ENCODE measurements at places on chromosomes 5 and 9.

DNA sequence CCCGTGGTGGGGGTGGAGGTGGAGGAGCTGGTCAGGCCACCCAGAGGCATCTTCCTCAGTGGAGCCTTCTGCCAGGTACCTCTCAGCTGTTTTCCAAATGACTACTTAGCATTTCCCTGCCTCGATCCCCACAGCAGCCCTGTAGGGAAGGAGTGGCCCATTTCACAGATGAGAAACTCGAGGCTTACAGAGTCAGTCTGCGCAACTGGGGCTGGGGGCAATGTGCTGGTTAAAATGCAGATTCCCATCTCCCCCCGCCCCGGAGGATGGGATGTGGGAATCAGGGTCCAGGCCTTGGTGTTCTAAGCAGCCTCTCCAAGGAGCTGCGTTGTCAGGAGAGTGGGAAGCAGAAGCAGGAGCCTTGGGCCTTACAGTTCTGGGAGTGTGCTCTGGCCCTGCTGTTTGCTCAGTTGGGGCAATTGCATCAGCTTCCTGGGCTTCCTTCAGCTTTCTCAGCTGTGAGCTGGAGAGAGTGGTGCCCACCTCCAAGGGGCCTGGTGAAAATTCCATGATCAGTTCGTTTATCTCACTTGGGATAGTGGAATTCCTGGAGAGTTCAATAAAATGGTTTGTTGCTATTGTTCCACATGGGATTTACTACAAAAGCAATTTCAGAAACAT, 19.4 kb downstream of the ERGIC1 start:
- DNase-seq = no peak

- no peak for DNase-seq
These were observed 56.3 kb downstream of the STX17 start for GRCh38 chr9:99962680-99963261.

- DNase-seq = no peak
These were observed 58.2 kb downstream of the GALNT10 start for GRCh38 chr5:154248691-154249090.

DNA sequence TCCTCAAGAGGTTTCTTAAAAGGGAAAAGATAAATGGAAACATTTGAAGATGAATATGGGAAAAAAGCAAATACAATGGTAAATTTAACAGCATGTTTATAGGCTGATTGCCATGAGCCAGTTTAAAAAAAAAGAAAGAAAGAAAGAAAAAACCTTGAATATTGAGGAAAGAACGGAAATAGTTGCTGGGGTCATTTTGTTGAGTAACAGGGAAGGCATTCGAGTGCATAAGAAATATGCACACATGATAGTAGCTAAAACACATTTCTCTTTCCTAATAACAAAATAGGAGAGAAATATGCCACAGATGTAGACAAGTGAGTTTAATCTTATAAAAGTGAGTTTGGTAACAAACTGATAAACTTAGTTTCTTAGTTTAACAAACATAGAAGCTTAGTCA, 864.6 kb upstream of the ACO1 start:
- no peak for DNase-seq

GRCh38 chr9:22416692-22417060, 29.9 kb upstream of the DMRTA1 start:
- no peak for DNase-seq

GRCh38 chr5:78008356-78008967, 232.3 kb upstream of the TBCA start:
- DNase-seq = no peak

GRCh38 chr9:126298063-126298801, 28.4 kb upstream of the MVB12B start:
- no peak for DNase-seq

- DNase-seq = no peak
These were observed 979.1 kb upstream of the CTNND2 start for GRCh38 chr5:12883395-12883794.

DNA sequence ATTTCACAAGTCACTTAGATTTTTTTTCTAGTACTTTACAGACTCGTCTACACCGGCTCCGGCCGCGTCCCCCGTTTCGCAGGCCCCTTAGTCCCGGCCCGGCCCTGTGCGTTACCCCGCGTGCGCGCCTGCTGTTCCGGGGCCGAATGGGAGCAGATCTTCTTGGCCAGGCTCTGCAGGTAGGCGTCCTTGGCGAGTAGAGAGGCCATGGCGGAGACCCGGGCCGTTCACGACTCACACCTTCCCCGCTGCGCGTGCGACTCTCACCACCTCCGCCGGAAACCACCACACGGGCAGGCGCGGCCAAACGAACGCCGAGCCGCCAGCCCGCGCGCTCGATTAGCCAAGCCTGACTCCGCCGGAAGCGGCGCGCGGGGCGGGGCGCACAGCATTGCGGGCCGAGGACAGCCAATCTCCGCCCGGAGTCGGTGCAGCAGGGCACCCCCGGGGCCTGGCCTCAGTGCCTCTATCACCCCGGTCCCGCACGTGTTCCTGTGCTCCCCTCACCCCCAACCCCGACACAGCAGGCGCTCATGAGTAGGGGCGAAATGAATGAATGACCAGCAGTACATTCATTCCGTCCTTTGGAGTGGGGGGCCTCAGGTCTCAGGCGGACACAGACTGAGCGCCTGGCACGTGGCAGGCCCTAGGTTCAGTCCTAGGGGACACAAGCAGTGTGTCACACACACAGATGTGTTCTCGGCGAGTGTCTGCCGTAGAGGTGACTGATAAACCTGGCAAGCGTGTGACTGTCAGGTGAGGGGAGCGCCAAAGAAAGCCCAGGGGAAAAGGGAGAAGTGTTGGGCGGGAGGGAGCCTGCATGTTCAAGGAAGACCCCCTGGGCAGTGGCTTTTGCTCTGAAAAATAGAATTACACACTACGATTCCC, at the start of gene SURF6:
TSS of gene SURF6 (minus strand) at position 265 of the 888 bp plus-strand sequence. CDS start at position 209, 56 bp downstream.
- peak; percentile 41 for DNase-seq

DNA sequence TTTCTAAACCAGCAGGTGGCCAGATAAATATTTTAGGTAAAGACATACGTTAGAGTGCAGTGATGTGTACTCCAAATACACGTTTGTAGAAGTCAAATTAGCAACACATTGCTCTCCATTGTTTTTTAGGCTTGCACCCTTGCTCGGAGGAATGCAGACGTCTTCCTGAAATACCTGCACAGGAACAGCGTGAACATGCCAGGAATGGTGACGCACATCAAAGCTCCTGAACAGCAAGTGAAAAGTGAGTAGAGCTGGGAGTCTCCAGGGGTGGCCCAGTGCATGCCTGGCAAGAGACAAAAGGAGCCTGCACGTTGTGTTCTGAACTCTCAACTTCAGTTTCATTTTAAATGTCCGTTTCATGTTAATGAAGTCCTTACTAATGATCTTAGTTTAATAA, 207.5 kb upstream of the OTULINL start:
- DNase-seq = no peak

- no peak for DNase-seq
These were observed 94.2 kb upstream of the RUSC2 start for GRCh38 chr9:35395706-35396101.

DNA sequence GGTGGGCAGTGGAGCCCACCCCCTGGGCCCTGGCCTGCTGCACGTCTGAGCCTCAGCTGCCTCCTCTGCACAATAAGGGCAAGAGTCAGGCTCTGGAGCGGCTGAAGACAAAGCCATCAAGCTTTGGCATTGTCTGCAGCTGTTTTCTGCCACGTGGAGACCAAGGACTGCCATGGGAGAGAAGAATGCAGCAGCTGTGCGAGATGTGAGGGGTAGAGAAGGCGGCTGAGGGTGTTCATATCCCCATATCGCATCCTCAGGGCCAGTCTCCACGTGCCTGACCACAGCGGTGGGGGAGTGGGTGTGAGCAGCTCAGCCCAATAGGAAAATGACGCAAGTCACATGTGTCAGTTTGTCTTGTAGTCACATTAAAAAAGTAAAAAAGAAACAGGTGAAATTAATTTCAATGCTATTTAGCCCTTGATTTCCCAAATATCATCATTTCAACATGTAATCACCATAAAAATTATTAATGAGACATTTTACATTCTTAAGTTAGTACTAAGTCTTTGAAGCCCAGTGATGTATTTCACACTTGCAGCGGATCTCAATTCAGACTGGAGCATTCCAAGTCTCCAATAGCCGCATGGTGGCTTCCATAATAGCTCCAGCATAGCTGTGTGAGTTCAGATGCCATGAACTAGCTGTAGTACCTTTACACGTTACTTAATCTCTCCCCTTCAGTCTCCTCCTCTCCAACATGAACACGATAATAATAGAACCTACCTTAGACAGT, 6.6 kb downstream of the C1QTNF2 start:
- no peak for DNase-seq

DNA sequence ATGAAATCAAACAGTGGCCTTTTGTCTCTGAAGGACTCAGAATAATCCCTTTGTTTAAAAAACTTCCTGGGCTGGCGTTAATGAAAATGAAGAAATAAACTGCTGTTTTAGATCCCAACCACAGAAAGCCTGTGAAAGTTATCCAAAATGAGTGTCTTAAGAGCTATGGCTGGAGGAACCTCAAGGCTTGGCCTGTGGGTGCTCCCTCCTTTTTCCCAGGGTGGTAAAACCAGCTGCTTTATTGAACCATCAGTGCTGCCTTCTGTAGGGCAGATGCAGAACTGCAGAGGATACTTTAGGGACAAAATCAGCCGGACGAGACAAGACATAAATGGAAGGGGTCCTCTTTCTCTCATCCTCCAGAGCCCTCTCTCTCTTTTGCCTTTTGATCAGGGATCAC, 100.9 kb downstream of the SMARCA2 start:
- DNase-seq = no peak

DNA sequence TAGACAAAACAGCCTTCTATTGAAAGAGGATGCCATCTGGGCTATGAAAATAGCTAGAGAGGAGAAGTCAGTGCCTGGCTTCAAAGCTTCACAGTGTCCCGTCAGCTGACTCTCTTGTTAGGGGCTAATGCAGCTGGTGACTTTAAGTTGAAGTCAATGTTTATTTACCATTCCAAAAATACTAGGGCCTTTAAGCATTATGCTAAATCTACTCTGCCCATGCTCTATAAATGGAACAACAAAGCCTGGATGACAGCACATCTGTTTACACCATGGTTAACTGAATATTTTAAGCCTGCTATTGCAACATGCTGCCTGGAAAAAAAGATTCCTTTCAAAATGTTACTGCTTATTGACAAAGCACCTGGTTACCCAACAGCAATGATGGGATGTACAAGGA, 309.1 kb downstream of the NTRK2 start:
- no peak for DNase-seq

DNA sequence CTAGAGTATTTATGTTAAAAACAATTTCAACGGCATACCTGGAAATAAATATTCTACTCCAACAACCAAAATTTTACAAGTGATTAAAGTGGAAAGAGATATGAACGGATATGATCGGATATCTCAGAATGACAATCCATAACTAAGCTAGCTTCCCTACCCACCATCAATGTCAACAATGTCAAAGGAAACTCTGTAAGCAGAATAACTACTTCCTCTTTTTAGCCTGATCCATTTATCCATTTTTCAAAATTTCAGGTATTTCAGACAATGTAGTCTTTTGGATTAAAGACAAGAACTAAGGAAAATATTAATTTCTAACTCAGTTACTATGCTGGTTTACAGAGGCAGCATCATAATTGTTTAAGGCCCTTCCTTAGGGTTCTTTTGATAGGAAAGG, 188.7 kb downstream of the DENND1A start:
- no peak for DNase-seq

GRCh38 chr5:91223886-91224285, 159.2 kb downstream of the ARRDC3 start:
- DNase-seq = no peak

GRCh38 chr9:111016426-111017045, 21.7 kb downstream of the LPAR1 start:
- no peak for DNase-seq

GRCh38 chr5:23977997-23978396, 470.6 kb downstream of the PRDM9 start:
- no peak for DNase-seq

DNA sequence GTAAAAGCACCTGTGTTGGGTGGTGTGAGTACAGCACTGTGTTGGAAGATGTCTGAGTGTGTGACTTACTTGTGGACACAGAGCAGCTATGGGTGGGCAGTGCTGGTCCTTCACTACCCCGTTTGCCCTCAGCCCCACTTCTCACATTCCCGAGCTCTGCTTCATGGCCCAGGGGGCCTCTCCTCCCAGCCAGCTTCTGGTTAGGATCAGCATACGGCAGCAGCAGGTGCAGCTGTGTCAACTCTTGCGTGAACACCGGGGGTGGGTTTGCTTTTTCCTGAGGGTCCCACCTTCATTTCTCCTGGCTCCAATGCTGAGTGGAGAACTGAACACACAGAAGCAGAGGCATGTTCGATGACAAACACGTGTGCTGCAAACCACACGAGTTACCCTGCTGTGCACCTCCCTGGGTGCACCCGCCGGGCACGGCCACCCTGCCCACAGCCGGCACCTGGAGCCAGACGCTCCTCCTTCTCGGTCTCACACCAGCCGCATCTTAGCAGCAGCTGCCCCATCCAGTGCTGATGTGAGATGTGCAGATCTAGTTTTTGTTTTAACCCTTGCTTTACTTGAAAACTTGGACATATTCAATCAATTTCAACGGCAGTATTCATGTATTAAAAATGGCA, 14.9 kb upstream of the SLC6A3 start:
- DNase-seq = no peak

DNA sequence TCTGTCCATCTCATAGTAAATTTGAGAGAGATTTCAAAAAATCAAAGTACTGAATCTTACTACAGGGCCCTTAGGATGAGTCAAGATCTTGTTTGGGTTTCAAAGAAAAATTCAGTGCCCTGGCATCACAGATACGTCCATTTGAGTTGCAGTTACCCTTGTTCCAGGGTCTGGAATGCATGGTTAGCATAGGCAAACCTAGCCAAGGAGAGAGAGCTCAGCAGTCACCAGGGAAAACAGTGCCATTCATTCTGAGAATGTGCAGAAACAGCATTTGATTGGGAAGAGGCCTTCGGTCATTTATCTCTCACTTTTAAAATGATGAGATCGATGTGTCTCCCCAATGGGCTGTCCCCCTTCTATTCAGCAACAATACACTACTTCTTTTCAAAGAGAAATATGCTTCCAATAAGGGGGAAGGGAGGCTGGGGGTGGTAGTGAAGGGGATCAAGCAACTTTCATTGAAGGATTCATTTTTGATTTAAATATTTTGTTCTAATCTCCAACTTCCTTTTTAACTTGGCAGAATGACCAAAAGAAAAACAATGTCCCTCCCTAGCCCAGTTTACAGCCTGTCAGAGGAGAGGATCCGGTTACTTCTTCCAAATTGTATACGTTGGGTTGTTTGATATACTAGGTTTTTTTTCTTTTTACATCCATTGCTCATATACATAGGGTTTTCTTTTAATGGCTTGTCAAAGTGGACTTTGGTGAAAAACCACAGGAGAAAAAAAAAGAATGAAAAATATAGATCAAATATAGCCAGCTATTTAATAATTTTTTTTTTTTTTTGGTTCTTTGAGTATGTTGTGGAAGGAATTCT, 491.1 kb downstream of the CCDC171 start:
- no peak for DNase-seq

DNA sequence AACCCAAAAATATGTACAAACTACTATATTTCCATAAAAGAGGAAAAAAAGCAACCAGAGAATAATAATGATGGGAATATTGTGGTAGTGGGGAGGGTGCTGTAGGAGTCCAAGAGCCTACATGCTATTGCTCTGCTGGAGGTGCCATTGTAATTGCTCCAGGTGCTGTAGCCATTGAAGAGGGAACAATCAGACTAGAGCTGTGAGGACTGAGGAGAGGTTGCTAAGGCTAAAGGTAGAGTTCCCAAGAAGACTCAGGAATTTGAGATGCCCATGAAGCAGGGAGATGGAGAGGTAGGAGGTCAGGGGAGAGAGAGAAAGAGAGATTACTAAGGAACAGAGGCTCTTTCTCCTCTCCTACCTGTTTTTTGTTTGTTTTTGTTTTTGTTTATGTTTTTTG, 394.0 kb downstream of the DMRTA1 start:
- DNase-seq = no peak

GRCh38 chr5:113218200-113218599, 216.6 kb downstream of the TSSK1B start:
- DNase-seq = no peak

- no peak for DNase-seq
These were observed 506.5 kb downstream of the DMAC1 start for GRCh38 chr9:7293091-7293490.

Data from SIG-M5 (cell line).